ENCODE measurements at places on chromosomes 4 and X. TPM values are rescaled to one million over a fixed set of nuclear protein-coding genes. Genes with fewer than 3 reads are reported as not detected.

The GATA1 gene
- not detected for total RNA-seq

The NKAP gene
- 7.5 TPM for total RNA-seq

The NIPAL1 gene
- 2.0 TPM for total RNA-seq

The KLHL4 gene
- 80.9 TPM for total RNA-seq

The WDFY3 gene
- total RNA-seq = 94.8 TPM

DNA sequence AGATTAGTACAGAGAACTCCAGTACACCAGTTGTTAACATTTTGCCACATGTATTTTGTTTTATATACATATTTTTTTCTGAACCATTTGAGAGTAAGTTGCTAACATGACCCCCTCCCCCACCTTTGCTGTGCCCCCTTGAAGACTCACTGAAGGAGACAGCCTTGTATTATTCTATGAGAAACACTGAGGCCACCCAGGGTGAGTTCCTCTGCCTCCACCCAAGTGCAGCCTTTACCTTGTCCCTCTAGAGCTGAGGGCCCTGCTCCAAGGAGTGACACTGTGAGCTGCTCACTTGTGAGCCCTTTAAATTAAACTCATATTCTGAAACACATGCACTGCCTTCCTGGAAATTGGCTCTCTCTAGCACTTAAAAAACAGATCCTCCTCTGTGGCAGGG is 21.1 kb downstream of the KIT start:
- no peak for DNase-seq
- H3K27ac ChIP-seq = no peak overlapping the region
- H3K36me3 ChIP-seq = peaks cover 10% of the 10 kb centered on the region
- H3K4me1 ChIP-seq = peaks cover 11% of the 10 kb centered on the region
- no peak overlapping the region for H3K4me3 ChIP-seq
- peaks cover 2% of the 10 kb centered on the region for H3K27me3 ChIP-seq

- DNase-seq = no peak
- no peaks in the 10 kb centered on the region for H3K36me3 ChIP-seq
- no peak overlapping the region for H3K27ac ChIP-seq
- no peak overlapping the region for H3K4me3 ChIP-seq
- peaks cover 3% of the 10 kb centered on the region for H3K4me1 ChIP-seq
These were observed 6.7 kb downstream of the TNMD start for GRCh38 chrX:100591256-100592051.

- no peaks in the 10 kb centered on the region for H3K36me3 ChIP-seq
- DNase-seq = no peak
- peaks cover 4% of the 10 kb centered on the region for H3K27me3 ChIP-seq
- H3K4me1 ChIP-seq = no peaks in the 10 kb centered on the region
These were observed 106.2 kb downstream of the ALPK1 start for GRCh38 chr4:112403101-112403945.

DNA sequence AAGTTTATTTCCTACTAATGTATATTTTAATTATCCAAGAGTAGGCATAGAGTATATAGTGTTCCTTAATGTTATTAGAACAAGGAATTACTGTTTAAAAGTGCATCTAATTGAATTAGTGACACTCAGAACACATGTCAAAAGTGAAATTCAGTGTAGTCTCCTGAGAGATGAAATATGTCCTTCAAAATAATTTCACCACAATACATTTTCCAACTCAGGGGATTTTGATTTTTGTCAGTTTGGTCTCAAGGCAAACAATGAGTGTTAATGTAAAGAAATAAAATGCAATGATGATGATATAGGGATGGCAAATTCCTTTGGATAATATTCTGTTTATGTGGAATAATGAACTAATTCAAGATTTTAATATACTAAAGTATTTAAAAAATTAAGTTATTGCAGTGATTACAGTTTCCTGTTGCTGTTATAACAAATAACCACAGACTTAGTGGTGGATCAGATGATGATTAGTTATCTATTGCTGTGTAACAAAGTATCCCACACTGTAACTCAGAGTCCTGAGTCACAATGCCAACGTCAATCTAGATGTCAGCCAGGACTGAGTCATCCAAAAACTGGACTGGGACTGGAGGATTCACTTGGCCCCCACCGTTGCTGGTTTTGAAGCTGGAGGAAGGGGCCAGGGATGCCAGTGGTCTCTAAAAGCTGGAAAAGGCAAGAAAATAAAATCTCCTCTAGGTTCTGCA is 148.0 kb upstream of the SLC7A11 start:
- DNase-seq = no peak
- no peak overlapping the region for H3K4me3 ChIP-seq
- peaks cover 2% of the 10 kb centered on the region for H3K4me1 ChIP-seq
- H3K36me3 ChIP-seq = no peaks in the 10 kb centered on the region
- H3K27me3 ChIP-seq = no peaks in the 10 kb centered on the region
- H3K27ac ChIP-seq = no peak overlapping the region

DNA sequence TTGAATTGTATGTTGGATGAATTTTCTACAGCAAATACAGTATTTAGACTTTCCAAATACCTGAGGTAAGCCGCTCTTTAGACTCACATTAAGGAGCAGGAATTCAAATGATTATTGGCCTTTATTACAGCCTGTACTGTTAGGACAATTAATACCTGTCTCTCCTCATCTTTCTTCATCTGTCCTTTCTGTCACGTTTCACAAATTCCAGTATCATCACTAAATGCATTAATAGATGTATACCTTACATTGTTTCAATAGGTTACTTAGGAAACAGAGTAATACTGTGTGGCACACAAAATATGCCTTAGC is 1.2 kb downstream of the FAM241A start:
- H3K4me3 ChIP-seq = peak overlapping the region; percentile 98
- no peak for DNase-seq
- H3K36me3 ChIP-seq = peaks cover 11% of the 10 kb centered on the region
- peak overlapping the region; percentile 88 for H3K27ac ChIP-seq

- no peaks in the 10 kb centered on the region for H3K36me3 ChIP-seq
- H3K4me1 ChIP-seq = no peaks in the 10 kb centered on the region
- DNase-seq = no peak
- no peak overlapping the region for H3K4me3 ChIP-seq
- H3K27me3 ChIP-seq = no peaks in the 10 kb centered on the region
These were observed 302.9 kb downstream of the ARHGAP10 start for GRCh38 chr4:148034813-148035212.

- no peak overlapping the region for H3K4me3 ChIP-seq
- no peaks in the 10 kb centered on the region for H3K27me3 ChIP-seq
- H3K4me1 ChIP-seq = peaks cover 11% of the 10 kb centered on the region
- no peaks in the 10 kb centered on the region for H3K36me3 ChIP-seq
- DNase-seq = no peak
These were observed 525.1 kb upstream of the ATOH1 start for GRCh38 chr4:93303440-93303839.

DNA sequence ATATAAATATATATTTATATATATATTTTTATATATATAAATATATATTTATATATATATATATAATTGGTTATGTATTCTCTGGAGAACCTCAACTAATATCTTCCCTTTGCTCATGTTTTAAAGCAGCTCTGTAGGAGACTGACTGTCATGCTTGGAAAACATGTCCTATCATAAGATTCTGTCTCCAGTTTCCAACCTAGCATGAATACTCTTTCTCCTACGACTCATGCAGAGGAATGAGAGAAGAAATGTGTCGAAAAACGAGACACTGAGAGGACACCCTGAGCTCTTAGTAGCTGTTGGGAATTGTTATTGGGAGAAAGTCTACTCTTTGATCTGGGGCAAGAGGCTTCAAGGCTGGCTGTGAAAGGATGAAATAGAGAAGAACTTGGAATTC is 166.5 kb upstream of the SLIT2 start:
- H3K27me3 ChIP-seq = no peaks in the 10 kb centered on the region
- no peak overlapping the region for H3K27ac ChIP-seq
- H3K4me3 ChIP-seq = no peak overlapping the region
- DNase-seq = no peak
- no peaks in the 10 kb centered on the region for H3K4me1 ChIP-seq

GRCh38 chr4:186104114-186104889 is at the start of gene FAM149A:
Gene FAM149A, plus strand, starts transcription at chr4:186104704.
- H3K27ac ChIP-seq = no peak within 1 kb of the TSS
- DNase-seq = no peak
- no peaks in the 10 kb centered on the region for H3K36me3 ChIP-seq
- peaks cover 12% of the 10 kb centered on the region for H3K27me3 ChIP-seq
- peaks cover 4% of the 10 kb centered on the region for H3K4me1 ChIP-seq

DNA sequence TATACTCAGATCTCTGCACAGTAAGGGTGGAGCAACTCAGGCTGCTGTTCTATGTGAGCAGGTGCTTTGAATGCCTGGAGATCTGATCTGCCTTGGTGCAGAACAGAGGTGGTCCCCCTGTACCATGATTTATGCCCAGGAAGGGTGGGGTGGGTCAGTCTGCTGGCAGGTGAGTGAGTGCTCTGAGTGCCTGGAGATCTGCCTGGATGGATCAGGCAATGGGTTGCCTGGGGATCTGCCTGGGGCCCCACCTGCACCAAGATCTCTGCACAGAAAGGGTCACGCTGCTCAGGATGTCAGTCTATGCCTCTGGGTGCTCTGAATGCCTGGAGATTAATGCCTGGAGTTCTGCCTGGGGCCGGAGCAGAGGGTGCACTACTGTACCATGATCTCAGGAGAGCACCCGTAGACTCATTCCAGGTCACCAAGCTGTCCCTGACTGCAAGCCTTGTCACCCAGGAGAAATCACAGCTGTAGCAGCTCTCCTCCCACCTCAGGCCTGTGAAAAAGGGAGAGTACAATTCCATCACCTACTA is 342.9 kb downstream of the GBA3 start:
- H3K4me3 ChIP-seq = no peak overlapping the region
- H3K27ac ChIP-seq = no peak overlapping the region
- H3K4me1 ChIP-seq = no peaks in the 10 kb centered on the region
- H3K27me3 ChIP-seq = no peaks in the 10 kb centered on the region

DNA sequence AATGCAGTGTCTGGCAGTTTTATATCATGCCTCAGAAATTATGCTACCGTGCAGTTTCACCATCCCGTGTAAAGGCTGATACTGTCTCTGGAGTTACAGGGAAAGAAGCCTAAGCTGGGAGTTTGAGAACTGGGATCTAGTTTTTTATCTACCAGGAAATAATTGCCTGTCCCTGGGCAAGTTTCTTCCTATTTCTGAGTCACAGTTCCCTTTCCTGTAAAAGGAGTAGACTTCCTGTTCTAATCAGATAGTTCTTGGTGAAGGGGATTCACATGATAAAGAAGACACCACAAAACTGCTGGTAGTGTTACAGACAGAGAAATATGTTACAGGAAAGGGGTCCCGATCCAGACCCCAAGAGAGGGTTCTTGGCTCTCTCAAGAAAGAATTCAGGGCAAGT is 17.1 kb downstream of the HERC3 start:
- H3K4me3 ChIP-seq = no peak overlapping the region
- peak overlapping the region; percentile 98 for H3K27ac ChIP-seq
- H3K27me3 ChIP-seq = peaks cover 6% of the 10 kb centered on the region
- H3K4me1 ChIP-seq = peaks cover 42% of the 10 kb centered on the region

DNA sequence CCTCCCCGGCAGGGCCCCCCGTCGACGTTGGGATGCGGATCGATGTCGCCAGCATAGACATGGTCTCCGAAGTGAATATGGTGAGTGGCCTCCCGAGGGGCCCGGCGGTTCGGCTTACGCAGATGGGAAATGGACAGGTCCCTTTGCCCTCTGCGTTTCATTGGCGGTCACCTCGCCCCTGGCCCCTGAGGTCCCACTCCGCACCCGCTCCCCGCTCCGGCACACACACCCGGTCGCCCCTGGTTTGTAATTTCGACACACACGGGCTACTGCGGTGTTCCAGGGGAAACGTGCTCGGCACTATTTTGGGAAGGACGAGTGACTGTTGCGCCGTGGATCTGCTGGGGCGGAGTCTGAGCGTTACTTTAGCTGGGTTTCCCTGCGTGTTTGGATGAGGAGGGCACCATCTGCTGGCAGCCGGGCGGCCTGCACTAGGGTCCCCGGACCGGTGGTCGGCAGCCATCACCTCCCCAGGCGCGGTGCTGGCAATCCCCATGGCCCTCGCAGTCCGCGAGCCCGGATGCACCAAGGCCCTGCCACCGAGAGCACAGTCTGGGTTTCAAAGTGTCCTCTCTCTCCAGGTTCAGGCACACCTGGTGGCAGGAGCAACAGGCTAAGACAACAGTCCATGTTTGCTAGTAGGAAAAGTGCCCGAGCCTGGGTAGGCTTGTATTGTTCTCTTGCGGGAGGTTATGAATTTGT is 1.2 kb downstream of the GABRB1 start:
- H3K4me3 ChIP-seq = peak overlapping the region; percentile 90
- DNase-seq = peak; percentile 86
- H3K27me3 ChIP-seq = peaks cover 11% of the 10 kb centered on the region
- peaks cover 4% of the 10 kb centered on the region for H3K4me1 ChIP-seq
